ENCODE measurements at places on chromosomes 2 and 18.

DNA sequence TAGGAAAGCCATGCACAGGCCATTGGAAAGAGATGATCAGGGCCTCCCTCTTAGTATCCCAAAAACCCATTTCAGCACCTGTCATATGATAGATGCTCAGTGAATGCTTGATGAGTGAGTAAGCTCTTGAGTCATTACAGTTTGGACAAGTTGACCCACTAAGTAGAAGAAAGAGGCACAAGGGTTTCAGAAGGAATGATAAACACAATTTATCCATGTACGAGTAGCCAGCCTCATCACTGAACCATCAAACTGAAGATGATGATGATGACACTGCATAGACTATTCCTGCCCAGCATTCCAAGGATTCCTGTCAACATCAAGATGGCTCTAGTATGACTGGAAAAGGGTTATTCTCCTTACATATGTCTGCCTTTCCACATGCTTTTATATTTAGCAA is 596.0 kb downstream of the BCL11A start:
- DNase-seq, result no peak

GRCh38 chr2:178280244-178280852 is 86.0 kb downstream of the OSBPL6 start:
- DNase-seq, result peak; percentile 4

- DNase-seq, result no peak
Observed at GRCh38 chr2:106932644-106933043, 46.7 kb upstream of the ST6GAL2 start.

GRCh38 chr18:60739212-60739611 is 366.6 kb upstream of the MC4R start:
- DNase-seq, result no peak

GRCh38 chr2:66601624-66602023 is 166.7 kb downstream of the MEIS1 start:
- no peak for DNase-seq

GRCh38 chr18:63963615-63964256 is 6.1 kb upstream of the SERPINB8 start:
- DNase-seq, result peak; percentile 57

DNA sequence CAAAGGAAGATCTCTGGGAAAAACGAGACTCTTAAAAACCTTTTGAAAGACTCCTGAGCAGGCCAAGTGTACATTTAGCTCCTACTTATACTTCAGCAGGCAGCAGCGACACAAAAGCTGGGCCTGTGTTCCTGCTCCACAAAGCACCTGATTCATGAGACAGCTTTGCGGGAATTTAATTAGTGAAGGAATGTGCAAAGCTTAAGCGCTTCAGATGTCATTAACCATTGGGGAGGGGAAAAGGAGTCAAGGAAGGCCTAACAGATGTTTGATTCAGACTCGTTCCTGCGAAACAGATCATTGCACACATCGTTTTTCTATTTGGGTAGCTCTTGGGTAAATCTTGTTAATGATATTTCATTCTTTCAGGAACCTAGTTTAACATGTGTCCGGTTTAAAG is 125.9 kb downstream of the MAIP1 start:
- DNase-seq, result no peak

GRCh38 chr2:21519821-21520220 is 396.1 kb downstream of the TDRD15 start:
- no peak for DNase-seq

DNA sequence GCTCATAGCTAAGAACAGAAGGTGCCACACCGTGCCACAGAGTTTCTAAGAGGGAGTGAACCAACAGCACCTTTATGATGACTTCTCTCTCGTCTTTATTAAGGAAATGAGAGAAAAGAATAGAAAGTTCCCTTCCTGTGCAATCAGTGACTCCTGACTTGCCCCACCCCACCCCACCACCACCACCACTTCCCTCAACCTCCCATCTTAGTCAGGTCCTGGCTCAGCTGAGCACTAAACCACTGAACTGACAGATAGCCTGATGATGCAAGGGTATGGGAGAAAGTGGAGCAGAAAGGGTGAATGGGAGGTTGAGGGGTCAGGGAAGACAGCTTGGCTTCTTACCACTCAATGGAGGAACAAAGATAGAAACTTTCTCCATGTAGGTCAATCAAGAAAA is 75.2 kb upstream of the RMDN2 start:
- DNase-seq, result no peak

GRCh38 chr2:232230560-232230959 is 148.0 kb upstream of the ALPP start:
- DNase-seq, result no peak

DNA sequence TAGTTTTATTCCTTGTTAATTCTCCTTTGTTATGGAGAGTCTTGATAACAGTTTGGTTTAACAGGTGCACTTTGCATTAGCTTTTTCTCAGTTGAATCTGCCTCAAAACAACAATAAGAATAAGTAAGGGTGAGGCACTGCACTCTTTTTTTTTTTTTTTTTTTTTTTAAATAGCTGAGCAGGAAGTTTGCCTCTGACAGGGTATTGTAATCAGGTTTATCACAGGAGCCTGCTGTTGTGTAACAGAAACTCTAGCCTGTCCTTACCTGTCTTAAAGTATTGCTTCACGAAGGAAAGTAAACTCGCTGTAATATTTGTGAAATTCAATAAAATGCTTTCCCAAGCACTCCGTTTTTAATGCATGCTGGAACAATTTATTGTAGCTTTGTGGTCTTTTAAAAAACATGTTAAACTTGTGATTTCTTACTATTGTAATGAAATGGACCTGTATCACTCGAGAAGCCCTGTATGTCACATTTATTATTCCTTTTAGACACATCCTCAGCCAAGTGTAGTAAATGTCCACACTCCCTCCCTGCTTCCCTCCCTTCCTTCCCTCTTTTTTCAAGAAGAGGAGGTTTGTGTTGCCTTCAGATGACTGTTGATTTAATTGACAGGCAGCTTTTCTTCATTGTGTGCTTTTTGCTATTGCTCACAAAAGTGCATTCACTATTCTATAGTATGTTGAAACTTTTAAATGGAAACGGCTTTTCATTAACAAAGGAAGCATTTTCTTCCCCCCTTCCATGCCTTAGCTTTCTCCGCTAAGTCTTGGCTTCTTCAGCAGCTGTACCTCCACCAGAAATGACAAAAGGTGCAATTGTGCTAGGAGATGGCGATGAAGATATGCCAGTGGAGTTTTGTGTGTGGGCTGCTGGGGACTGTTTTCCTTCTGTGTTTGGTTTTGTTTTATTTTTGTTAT is 52.7 kb downstream of the TAF1B start:
- no peak for DNase-seq
